Myocyte (in vitro differentiated cells): ENCODE measurements at places on chromosomes 1 and 21. TPM values are rescaled to one million over a fixed set of nuclear protein-coding genes. Genes with fewer than 3 reads are reported as not detected.

GRCh38 chr1:200890027-200890426 lies 4.7 kb upstream of the INAVA start:
- no peak for DNase-seq

DNA sequence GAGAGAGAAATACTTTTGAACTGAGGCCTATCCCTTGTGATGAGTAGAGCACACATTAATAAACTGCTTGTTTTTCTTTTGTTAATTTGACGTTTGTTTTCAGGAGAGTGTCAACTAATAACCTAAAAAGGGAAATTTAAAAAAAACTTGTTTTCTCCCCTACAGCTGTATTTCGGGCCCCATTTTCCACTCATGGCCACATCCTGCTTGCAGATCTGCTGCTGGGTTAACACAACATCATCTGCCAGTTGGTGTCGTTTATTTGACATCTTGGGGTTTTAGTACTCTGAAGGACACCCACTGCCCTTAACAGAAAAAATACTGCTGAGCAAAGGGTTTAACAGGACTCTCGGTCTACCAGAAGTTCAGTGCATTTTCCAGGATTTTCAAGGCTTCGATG lies 848 bp upstream of the PYHIN1 start:
- no peak for DNase-seq

GRCh38 chr1:117059334-117059677 lies 820 bp upstream of the TTF2 start:
- peak; percentile 11 for DNase-seq

Gene ELF3
- 0.68 TPM in 1 of 2 replicates, not detected in the other for total RNA-seq

DNA sequence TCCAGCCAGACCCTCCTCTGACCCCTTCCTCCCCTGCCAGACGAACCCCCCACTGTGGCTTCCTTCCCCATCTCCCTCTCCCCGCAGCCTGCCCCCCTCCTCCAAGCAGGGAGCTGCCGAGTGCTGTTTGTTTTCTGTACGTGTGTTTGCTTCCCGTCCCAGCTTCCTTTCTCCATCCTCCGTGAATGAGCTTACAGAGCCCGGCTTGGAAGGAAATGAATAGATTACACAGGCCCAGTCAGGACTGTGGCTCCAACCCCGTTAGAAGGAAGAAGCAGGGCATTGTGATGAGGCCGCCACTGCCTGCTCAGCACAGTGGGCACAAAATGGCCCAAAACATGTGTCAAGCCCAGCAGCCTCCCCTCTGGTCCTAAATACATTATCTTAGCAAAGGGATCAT lies 123.2 kb downstream of the IGSF21 start:
- DNase-seq: no peak

GRCh38 chr1:82462366-82462765 lies 661.6 kb downstream of the ADGRL2 start:
- no peak for DNase-seq

DNA sequence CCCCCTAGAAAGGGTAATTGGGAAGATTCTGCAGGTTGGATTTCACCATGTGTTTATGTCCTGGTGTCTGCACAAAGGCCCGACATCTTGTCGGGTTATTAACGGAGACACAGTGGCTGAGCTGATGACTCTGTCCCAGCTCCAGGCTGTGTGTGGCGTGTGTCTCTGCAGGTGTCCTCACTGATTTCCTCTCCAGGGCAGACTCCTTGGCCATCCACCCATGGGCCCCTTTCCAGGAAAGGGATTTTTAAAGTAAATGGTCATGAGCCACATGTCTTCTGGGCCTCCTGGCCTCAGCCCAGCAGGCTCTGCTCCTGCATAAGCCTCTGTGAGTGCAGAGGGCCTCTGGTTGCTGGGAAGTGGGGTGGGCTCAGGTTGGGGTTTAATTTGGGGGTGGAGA lies 418.7 kb upstream of the VAMP3 start:
- DNase-seq: no peak

DNA sequence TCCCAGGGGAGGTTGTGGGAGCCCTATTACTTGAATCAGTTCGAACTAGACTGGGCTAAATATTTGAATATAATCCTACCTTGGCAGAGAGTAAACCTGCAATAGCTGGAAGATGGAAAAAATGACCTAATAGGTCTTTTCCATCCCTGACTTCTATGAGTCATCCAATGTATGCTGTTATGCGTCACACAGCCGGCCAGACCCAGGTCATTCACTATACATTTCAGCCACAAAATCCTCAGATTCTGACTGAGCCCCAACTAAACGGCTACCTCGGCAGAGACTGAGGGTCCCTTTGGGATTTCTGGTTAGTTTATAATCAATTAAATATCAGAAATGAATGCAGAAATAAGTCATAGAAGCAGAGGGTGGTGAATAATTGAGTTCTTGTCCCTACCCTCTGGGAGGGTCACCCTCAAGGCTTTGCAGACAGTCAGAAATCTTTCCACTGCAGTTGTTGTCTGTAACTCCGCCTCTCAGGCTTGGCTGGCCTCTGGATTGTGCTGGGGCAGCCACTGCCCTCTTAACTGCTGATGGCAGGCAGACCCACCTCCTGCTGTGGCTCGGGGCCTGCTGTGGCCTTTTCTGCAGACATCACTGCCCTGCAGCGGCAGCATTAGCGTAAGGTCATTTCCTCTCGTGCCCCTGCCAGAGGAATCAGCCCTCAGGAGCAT lies 240.5 kb downstream of the TGFB2 start:
- peak; percentile 88 for DNase-seq

Gene RBM15
- 32.2 and 34.7 TPM in 2 replicates for total RNA-seq

Gene NBPF10
- total RNA-seq: 1.0 and 1.1 TPM in 2 replicates

- DNase-seq: peak; percentile 26
Measured at GRCh38 chr1:156550346-156550745, 22.0 kb downstream of the IQGAP3 start.

GRCh38 chr21:14753466-14754258 lies 207.5 kb upstream of the SAMSN1 start:
- no peak for DNase-seq

DNA sequence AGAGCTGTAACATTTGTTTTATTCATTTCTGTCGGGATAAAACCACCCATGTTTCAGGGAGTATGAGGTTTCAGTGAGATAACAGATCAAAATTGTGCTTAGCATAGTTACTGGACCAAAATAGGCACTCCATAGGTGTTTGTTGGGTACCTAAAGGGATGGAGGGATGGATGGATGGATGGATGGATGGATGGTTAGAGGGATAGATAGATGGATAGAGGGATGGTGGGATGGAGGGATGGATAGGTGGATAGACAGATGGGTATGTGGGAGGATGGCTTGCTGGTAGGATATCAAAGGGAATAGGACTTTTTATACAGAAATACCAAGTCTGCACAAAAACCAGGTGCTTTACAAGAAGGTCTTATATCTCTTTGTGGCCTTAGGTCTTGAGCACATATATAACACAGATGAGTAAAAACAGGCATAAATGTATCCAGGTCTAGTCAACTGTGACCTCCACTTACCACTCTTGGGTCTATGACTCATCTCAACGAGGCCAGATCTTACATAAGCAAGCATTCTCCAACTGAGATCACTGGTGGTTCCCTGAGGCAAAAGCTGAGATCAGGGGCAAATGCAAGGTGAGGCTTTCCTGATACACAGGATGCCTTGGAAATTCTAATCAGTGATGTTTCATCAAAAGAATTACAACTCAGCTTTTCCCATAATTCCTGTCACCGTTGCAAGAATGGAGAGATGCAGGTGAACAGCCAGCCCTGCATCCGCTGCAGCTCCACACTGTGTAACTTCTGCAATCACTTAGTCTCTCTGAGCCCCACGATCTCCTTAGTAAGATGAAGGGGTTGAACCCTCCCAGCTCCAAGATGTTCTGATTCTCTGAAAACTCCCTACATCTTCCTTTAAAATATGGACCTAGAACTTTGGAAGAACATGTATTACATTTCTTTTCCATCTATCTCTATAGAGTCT lies 32.0 kb downstream of the PTAFR start:
- no peak for DNase-seq

GRCh38 chr21:16583556-16583955 lies 853.8 kb downstream of the USP25 start:
- DNase-seq: no peak

GRCh38 chr1:87497380-87498203 lies 168.9 kb downstream of the LMO4 start:
- DNase-seq: no peak

Gene SPRR2B
- not detected in 2 replicates for total RNA-seq

GRCh38 chr1:202161151-202162046 lies 997 bp upstream of the PTPN7 start:
- no peak for DNase-seq

DNA sequence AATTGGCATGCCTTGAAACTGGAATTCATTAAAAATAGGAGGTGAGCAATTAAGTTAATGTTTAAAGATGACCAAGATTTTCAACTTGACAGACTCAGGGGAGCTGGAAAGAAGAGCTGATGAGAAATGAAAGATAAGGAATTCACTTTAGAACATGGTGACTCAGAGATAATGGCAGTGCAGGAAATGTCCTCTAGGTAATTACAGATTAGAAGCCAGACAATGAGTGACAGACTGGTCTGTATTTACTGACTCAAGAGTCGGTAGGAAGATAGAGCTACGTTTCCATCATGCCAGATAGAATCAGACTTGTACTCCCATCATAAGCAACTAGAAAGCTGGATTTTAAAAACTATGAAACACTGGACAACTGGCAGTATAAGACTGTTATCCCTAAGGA lies 151.6 kb downstream of the AJAP1 start:
- no peak for DNase-seq

Gene MYBPH
- 1,679 and 2,440 TPM in 2 replicates for total RNA-seq

- no peak for DNase-seq
Measured at GRCh38 chr1:5648410-5649165, 343.6 kb downstream of the NPHP4 start.
